Heart left ventricle (tissue), 16 donors: ENCODE measurements at places on chromosomes 6 and 20.

DNA sequence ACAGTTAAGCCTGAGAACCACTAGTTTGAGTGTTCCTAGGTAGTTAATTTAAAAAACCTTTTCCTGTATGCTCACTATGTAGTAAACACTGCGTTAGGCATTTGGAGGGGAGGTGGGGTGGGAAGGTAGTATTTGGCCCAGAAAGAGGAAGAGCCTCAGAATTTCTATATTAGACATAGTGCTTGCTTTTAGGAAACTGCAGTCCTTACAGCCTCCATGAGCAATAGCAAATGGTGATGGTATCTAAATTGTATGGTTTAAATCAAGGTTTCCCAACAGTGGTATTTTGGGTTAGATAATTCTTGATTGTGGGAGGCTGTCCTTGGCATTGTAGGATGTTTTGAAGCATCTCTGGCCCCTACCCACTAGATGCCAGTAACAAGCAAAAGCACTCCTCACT lies 61.5 kb upstream of the RIPOR2 start:
- DNase-seq: no peak
- H3K36me3 ChIP-seq: no peaks in the 10 kb centered on the region
- no peaks in the 10 kb centered on the region for H3K27me3 ChIP-seq
- no peaks in the 10 kb centered on the region for H3K4me1 ChIP-seq
- no peak overlapping the region for H3K4me3 ChIP-seq

- H3K27me3 ChIP-seq: no peaks in the 10 kb centered on the region
- H3K4me3 ChIP-seq: no peak overlapping the region
- no peaks in the 10 kb centered on the region for H3K4me1 ChIP-seq
- H3K36me3 ChIP-seq: no peaks in the 10 kb centered on the region
- DNase-seq: no peak
Observed at GRCh38 chr6:105739764-105740163, 336.9 kb upstream of the PREP start.

GRCh38 chr6:12369781-12370262 lies 79.7 kb downstream of the EDN1 start:
- H3K36me3 ChIP-seq: no peaks in the 10 kb centered on the region
- no peak overlapping the region for H3K4me3 ChIP-seq
- no peaks in the 10 kb centered on the region for H3K4me1 ChIP-seq
- no peak for DNase-seq
- no peak overlapping the region for H3K27ac ChIP-seq

GRCh38 chr6:27669295-27669623 lies 196.4 kb upstream of the ZNF184 start:
- H3K4me3 ChIP-seq: no peak overlapping the region
- DNase-seq: no peak
- H3K4me1 ChIP-seq: no peaks in the 10 kb centered on the region
- H3K27ac ChIP-seq: no peak overlapping the region
- H3K27me3 ChIP-seq: peaks cover 24% of the 10 kb centered on the region
- no peaks in the 10 kb centered on the region for H3K36me3 ChIP-seq

GRCh38 chr20:15857173-15857784 lies 716.0 kb downstream of the KIF16B start:
- H3K4me3 ChIP-seq: no peak overlapping the region
- no peaks in the 10 kb centered on the region for H3K27me3 ChIP-seq
- H3K4me1 ChIP-seq: no peaks in the 10 kb centered on the region
- no peaks in the 10 kb centered on the region for H3K36me3 ChIP-seq
- DNase-seq: no peak

GRCh38 chr6:66210964-66211363 lies 503.9 kb upstream of the EYS start:
- no peak for DNase-seq
- H3K36me3 ChIP-seq: no peaks in the 10 kb centered on the region
- no peaks in the 10 kb centered on the region for H3K4me1 ChIP-seq

- H3K27ac ChIP-seq: no peak overlapping the region
- peaks cover 6% of the 10 kb centered on the region for H3K4me1 ChIP-seq
- no peak for DNase-seq
- H3K36me3 ChIP-seq: no peaks in the 10 kb centered on the region
Observed at GRCh38 chr20:1397710-1398109, 4.9 kb upstream of the FKBP1A start.

- DNase-seq: peak; percentile 56
- no peaks in the 10 kb centered on the region for H3K36me3 ChIP-seq
- no peaks in the 10 kb centered on the region for H3K27me3 ChIP-seq
- peak overlapping the region; percentile 36 for H3K27ac ChIP-seq
Observed at GRCh38 chr6:159042003-159042825, 2.6 kb downstream of the TAGAP start.

GRCh38 chr6:53530780-53531386 lies 14.0 kb downstream of the GCLC start:
- no peak overlapping the region for H3K4me3 ChIP-seq
- no peaks in the 10 kb centered on the region for H3K27me3 ChIP-seq
- no peaks in the 10 kb centered on the region for H3K36me3 ChIP-seq
- H3K4me1 ChIP-seq: peaks cover 10% of the 10 kb centered on the region

GRCh38 chr6:44263354-44264100 lies 1.8 kb downstream of the NFKBIE start:
- DNase-seq: no peak
- H3K4me3 ChIP-seq: peak overlapping the region; percentile 81
- no peak overlapping the region for H3K27ac ChIP-seq

DNA sequence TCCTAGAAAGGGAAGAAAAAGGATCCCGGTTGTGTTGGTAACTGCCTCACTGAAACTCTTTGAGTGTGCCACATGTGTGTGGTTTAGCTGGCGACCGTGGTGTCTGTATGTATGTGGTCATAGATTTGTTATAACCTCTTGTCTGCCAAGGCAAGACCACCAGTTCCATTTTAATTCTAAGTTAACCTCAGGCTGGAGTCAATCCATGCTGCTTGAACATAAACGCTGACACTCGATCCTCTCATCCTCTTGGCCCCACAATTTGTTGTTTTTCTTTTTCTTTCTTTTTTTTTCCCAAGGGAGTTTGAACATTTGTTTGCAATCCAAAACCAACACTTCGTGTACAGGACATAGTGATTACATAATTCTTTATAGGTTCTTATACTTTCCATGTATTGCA lies 318.9 kb upstream of the JAG1 start:
- no peaks in the 10 kb centered on the region for H3K27me3 ChIP-seq
- no peaks in the 10 kb centered on the region for H3K36me3 ChIP-seq
- H3K27ac ChIP-seq: no peak overlapping the region
- DNase-seq: no peak
- H3K4me3 ChIP-seq: no peak overlapping the region

GRCh38 chr20:40892642-40893041 lies 136.0 kb upstream of the TOP1 start:
- H3K27me3 ChIP-seq: peaks cover 7% of the 10 kb centered on the region
- no peak overlapping the region for H3K4me3 ChIP-seq
- H3K27ac ChIP-seq: no peak overlapping the region
- DNase-seq: no peak
- H3K4me1 ChIP-seq: no peaks in the 10 kb centered on the region
